ENCODE measurements at places on chromosomes 4 and X.
A peak's percentile ranks its signal among the peaks of the same experiment; 100 is the strongest.

DNA sequence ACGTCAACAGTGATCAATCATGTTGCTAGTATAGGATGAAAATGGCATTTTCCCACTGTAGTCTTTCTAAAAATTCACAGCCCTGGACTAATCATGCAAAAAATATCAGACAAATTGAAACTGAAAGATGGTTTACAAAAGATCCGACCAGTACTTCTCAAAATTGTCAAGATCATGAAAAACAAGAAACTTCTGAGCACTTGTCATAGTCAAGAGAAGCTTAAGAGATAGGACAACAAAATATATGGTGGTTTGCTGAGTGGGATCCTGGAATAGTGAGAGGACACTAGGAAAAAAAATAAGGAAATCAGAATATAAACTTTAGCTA, 101.1 kb downstream of the NAA11 start:
- no peak for DNase-seq

DNA sequence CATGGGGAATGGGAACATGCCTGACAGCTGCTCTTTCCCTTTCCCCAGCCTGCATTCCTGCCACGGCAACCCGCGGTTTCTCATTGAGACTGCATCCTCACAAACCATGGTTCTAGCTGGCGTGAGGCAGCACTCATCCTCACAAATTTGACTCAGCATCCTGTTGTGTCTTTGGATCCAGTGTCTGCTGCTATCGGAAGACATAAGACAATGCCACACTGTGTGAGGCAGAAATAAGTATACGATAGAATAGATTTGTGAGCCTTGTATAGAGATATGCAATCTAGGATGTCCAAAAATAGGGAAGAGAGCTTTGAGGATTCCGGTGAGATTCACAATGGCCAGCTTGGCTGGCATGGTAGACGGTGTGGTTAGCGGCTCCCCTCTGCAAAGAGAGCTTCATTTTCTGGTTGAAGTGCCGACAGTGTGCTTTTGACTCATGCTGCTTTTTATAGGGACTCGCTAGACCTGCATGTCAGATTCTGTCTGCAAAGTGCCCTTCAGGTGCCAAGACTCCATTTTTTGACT, 161.3 kb upstream of the PSAPL1 start:
- no peak for DNase-seq

- DNase-seq = no peak
Measured at GRCh38 chr4:84263415-84263814, 235.7 kb downstream of the NKX6-1 start.

- no peak for DNase-seq
Measured at GRCh38 chrX:112668476-112669409, 11.0 kb downstream of the LHFPL1 start.

GRCh38 chr4:1987296-1987695, 21.5 kb downstream of the NELFA start:
- no peak for DNase-seq

- no peak for DNase-seq
Measured at GRCh38 chr4:183624548-183624947, 34.4 kb downstream of the RWDD4 start.

DNA sequence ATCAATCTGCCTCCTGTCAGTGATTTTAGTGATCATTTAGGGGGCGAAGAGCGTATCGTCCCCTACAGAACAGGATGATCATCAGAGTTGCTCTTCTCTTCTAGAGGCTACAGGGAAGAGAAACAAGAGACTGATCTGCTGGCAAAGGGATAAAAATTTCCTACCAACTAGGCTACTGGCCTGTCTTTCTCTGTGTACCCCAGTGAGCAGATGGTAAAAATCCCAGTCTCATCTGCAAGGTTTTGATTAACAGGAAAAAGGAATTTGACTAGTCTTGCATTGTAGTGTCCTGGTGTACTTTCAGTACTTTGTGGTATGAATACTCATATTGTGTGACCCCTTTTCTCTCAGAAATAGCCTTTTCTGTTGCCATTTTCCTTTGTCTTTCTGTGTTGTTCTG, 21.8 kb upstream of the AADAT start:
- no peak for DNase-seq

- no peak for DNase-seq
Measured at GRCh38 chr4:1651609-1652008, 32.5 kb downstream of the FAM53A start.

GRCh38 chrX:1249101-1249887, 19.3 kb upstream of the CSF2RA start:
- no peak for DNase-seq

DNA sequence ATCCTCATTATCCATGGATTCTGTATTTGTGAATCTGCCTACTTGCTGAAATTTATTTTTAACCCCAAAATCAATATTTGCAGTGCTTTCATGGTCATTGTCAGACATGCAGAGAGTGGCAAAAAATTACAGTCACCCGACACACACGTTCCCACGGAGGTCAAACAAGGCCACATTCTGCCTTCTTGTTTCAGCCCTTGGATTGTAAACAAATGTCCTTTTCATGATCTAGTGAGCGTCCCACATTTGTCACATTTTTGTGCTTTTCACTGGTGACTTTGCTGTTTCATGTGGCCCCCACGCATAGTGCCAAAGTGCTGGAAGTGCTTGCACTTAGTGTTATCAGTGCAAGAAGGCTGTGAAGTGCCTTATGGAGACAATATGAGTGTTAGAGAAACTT, 45.0 kb downstream of the SOD3 start:
- no peak for DNase-seq

DNA sequence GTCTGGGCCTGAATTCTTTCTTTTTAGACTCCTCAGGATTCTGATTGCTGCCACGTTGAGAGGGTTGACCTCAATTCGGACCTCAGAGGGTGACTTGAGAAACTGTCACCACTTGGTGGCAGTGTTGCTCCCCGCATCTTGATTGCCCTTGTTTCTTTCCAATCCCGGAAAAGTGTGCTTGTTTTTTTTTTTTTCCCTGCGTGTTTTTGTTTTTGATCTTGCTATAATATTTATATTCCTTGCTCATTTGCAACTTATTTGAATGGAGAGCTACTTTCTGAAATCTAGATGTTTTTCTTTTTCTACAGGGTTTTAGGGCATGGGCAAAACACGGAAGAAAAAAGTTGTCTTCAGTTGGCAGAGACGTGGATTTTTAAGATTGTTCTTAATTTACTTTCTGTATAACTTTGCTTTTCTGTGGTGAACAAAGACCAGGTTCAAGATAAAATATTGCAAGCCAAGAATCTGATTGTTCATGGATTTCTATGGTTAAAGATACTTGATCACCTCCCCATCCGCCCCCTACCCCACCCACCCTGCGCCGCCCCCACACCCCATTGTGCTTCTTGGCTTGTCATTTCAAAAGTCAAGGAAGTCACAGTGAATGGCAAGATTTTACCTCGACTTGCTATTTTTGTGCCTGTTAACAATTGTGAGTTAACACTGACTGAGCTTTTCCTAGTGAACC, 102.0 kb downstream of the PTTG2 start:
- DNase-seq = peak; percentile 64

GRCh38 chr4:101031971-101032370, 315.4 kb downstream of the PPP3CA start:
- no peak for DNase-seq

All from stimulated activated CD4-positive, alpha-beta T cell treated with anti-CD3 and anti-CD28 coated beads, TNF-alpha, amount 100 ng/mL, for 24 hours (primary cell).